Fibroblast of skin of abdomen (primary cell): ENCODE measurements at places on chromosomes 13 and 19.

GRCh38 chr13:48234566-48235340 lies 1.7 kb downstream of the ITM2B start:
- DNase-seq: no peak

- no peak for DNase-seq
These were observed 258.5 kb downstream of the FGF9 start for GRCh38 chr13:21929400-21929799.

- peak; percentile 16 for DNase-seq
These were observed 75.8 kb downstream of the TBC1D4 start for GRCh38 chr13:75405976-75406703.

- no peak for DNase-seq
These were observed 78.3 kb downstream of the IER2 start for GRCh38 chr19:13228561-13228960.

DNA sequence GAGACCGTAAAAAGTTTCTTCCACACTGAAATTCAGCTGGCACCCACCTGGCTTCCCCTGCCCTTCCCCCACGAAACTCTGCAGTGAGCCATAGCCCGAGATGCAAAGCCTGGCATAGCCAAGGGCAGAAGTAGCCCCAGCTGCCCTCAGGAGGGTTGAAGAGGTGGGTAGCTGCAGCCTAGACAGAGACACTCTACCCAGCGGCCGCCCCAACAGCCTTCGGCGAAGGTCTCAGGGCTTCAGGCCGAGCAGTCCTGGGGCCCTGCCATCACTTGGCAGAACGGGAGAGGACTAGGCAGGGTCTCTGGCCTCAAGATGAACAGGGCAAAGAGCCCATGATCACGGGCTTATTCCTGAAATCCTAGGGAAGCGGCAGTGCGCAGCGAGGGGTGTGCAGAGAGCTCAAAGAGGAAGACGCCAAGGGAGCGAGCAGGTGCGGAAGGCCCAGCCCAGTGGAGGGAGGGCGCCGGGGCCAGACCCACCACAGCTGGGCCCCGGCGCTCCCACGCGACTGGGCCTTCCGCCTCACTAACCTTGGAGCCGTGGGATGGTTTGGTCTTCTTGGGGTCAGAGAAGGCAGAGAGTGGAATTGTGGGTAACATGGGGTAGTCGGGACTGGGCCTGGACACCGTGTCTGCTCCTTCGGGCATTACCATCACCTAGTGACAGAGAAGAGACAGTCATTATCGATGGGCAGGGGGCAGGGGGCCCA lies 53.2 kb downstream of the MLLT1 start:
- DNase-seq: no peak

DNA sequence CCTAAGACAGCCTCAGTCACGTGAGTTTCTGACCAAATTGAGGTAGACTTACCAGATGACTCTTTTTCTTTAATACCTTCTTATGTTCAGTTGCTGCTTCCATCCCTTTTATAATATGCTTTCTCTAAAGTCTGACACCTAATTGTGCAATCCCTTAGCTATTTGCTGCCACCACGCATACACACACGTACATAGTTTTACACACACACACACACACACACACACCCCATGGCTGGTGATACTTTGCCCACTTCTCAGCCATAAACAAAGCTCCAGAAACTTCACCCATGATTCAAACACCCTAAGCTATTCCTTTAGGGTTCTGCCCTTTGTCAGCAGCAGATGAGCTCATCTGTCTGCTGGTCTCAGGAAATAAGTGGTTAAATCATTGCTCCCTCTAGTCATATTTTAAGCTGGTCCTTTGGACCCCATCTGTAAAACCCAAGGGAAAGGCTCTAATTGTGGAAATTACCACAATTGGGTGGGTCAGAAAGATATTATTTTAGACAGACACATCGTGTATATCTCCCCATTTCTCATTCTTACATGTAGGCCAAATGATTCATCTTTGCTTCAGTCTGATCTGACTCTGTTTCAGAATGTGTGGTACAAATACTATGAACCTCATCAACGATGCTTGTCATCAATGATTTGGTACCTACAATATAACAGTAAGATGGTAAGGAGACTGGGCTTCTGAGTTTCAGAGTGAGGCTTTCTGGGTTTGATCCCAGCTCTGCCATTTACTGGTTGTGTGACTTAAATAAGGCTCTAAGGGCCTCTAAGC lies 69.2 kb downstream of the NALCN start:
- DNase-seq: peak; percentile 59

GRCh38 chr19:6721773-6722172 lies 1.3 kb upstream of the C3 start:
- no peak for DNase-seq

DNA sequence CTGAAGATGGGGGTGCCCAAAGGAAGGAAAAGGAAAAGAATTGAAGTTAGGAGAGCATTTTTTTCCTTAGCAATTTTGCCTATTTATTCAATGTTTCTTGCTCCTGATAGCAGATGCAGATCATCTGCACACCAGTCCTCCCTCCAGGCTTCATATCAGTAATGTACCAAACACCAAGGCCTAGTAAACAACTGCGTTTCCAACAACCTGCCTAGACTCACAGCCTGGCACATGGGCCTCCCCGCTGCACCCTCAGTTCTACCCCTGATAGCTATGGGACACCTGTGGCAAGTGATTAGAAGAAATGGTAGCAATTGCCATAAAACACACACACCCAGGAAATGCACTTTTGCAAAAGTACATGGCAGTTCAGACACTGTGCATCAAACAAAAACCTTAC lies 30.4 kb upstream of the HMGB1 start:
- no peak for DNase-seq

- DNase-seq: no peak
These were observed 134.3 kb downstream of the ZDHHC20 start for GRCh38 chr13:21324803-21325202.

- DNase-seq: no peak
These were observed 6.3 kb downstream of the COPE start for GRCh38 chr19:18912933-18913332.

DNA sequence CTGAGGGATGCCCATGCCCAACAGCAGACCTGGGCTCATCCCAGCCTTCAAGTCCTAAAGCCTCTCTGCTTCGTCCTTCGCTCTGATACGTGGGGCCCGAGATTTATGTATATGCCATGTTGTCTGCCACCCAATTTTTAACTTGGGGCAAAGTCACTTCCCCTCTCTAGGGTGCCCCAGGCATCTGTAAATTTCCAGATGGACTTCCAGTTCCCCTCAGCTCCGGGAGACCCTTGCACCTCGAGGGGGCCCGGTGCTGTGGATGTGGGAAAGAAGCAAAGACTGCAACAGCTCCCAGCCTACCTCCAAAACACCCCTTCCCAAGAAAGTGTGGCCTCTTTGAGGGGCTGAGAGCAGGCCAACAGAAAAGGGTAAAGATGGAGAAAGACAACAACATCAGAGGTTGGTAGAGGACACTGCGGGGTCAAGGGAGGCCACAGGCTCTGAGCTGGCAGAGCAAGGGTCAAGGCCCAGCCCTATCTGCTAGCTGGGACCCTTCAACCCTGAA lies 97.4 kb downstream of the STK24 start:
- no peak for DNase-seq

DNA sequence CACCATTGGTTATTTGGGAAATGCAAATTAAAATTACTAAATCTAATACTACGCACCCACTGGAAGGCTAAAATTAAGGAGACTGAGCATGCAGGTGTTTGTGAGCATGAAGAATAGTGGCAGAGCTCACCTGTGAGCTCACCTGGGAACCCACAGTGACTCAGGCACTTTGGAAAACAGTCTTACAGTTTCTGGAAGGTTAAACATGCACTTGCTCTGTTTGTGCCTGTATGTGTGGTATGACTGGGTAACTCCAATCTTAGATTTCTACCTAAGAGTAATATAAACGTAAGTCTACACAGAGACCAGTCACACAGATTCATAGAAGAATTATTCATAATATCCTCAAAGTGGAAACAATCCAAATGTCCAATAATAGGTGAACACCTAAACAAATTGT lies 318.8 kb downstream of the ATP8A2 start:
- DNase-seq: no peak
